CD8-positive, alpha-beta memory T cell (primary cell): ENCODE measurements at places on chromosomes 5 and 9.

- DNase-seq: peak; percentile 30
These were observed at the start of gene TERT for GRCh38 chr5:1294835-1295649. TSS of gene TERT (minus strand) at chr5:1295068. CDS start at chr5:1294989, 79 bp downstream.

DNA sequence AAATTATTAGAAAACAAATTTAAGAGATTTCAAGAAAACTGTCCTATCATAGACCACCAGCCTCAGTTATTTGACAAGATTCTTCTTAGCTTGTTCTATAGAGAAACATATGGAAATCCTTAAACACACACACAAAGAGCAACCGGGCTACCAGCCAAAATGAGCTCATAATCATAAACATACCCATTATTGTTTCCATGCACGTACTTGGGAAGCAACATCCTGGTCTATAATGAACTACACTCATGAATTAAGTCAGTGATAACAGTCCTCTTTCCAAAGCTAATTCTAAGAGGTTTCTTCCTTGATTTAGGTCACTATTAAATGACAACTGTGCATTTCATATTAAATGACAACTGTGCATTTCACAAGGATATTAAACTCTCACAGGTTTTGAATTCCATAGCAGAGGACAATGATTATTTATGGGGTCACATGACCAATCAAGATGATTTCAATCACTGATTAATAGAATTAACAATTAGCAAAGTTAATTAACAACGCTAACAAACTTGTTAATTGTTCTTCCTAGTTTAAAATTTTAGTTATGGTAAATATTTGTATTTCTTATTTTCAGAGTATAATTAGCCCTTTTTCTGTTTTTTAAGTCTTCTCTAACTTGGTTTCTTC is 77.0 kb downstream of the OXCT1 start:
- DNase-seq: no peak

DNA sequence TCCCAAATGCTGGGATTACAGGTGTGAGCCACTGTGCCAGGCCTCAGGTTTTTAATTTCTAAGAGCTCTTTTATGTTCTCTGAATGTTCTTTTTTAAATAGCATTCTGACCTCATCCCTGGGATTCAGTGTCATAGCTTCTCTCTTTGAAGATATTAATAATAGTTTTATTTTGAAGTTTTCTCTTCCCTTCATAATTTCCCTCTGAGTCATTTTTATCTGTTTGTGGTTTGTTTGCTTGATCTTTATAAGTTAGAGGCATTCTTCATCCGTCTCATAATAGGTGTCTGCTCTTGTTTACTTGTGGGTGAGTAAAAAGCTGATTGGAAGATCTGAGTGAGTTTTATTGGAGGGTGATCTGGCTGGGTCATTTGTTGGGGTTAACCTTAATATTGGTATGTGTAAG is 12.5 kb upstream of the MAMDC2 start:
- no peak for DNase-seq

GRCh38 chr9:131420980-131421624 is 27.2 kb downstream of the PRRC2B start:
- DNase-seq: no peak

DNA sequence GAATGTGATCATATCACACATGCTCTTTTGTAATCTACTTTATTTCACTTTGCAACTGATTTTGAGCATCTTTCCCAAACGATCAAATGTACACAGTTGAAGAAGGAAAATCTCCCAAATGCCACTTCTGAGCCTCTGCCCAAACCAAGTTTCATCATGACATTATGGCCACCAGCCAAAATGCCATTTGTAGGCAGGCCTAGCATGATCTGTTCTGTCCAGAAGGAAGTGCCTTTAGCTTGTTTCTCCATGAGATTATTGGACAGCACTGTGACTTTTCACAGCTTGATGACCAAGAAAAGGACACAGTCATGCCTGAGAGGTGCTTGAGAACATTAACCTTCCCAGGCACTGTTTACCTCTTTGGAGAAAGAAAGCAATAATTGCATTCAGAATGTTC is 73.2 kb upstream of the PIP5K1B start:
- DNase-seq: no peak

DNA sequence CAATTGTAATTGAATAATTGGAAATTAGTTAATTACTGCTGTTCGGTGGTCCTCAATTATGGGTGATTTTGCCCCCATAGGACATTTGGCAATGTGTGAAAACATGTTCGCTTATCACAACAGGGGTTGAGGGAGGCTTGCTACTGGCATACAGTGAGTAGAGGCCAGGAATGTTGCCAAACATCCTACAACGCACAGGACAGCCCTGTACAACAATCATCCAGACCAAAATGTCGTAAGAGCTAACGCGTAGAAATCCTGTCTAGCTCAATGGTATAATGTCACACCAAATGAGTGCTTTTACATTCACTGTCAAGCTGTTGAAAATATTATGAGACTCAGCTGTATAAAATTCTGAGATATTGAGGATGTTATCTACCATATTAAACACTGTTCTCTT is 464.4 kb upstream of the TUSC1 start:
- DNase-seq: no peak

GRCh38 chr5:126410623-126411022 is 12.6 kb upstream of the GRAMD2B start:
- DNase-seq: no peak

DNA sequence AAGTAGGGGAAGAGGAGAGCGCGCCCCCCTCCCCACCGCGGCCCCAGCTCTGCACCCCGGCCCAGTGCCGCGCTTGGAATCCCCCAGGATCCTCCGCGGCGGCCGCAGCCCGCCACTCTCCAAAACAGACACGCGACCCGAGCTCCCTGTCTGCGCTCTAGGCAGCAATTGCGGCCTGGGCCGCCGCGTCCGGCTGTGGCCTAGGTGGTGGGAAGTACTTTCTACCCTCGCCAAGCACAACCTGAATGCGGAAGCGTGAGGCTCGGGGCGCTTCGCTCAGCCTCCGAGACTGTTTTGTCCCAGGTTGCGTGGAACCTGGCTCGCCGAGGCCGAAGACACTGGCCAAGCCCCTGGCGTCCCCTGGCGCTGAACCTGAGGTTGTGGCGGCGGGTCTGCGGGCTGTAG is 3.3 kb upstream of the FOXB2 start:
- no peak for DNase-seq
